Activated CD8-positive, alpha-beta memory T cell treated with anti-CD3 and anti-CD28 coated beads, Interleukin-2, amount 10 ng/mL, durations not matched to agents 7 days and 5 days (primary cell): ENCODE measurements at places on chromosomes 12 and 14. TPM values are rescaled to one million over a fixed set of nuclear protein-coding genes. Genes with fewer than 3 reads are reported as not detected.

The CMTM5 gene
- not detected for total RNA-seq

The TCL1B gene
- total RNA-seq: not detected

GRCh38 chr12:107091989-107092641 is 1.2 kb downstream of the CRY1 start:
- H3K36me3 ChIP-seq: no peaks in the 10 kb centered on the region
- peaks cover 4% of the 10 kb centered on the region for H3K4me1 ChIP-seq
- DNase-seq: peak; percentile 46
- H3K27me3 ChIP-seq: no peaks in the 10 kb centered on the region
- H3K27ac ChIP-seq: no peak overlapping the region

- no peak overlapping the region for H3K27ac ChIP-seq
- H3K4me1 ChIP-seq: peaks cover 8% of the 10 kb centered on the region
- no peaks in the 10 kb centered on the region for H3K36me3 ChIP-seq
- DNase-seq: no peak
These were observed 16.6 kb upstream of the TRAF3 start for GRCh38 chr14:102760496-102761193.

- H3K27ac ChIP-seq: no peak overlapping the region
- no peaks in the 10 kb centered on the region for H3K27me3 ChIP-seq
- no peaks in the 10 kb centered on the region for H3K36me3 ChIP-seq
- DNase-seq: no peak
These were observed 25.9 kb downstream of the SPX start for GRCh38 chr12:21551841-21552465.

GRCh38 chr12:48356041-48356768 is 5.5 kb upstream of the ZNF641 start:
- H3K4me3 ChIP-seq: no peak overlapping the region
- H3K27me3 ChIP-seq: peaks cover 3% of the 10 kb centered on the region
- H3K27ac ChIP-seq: no peak overlapping the region
- H3K36me3 ChIP-seq: no peaks in the 10 kb centered on the region
